ENCODE measurements at places on chromosomes 4 and X.

GRCh38 chr4:117481742-117482141 is 396.4 kb upstream of the TRAM1L1 start:
- DNase-seq, result peak; percentile 29

DNA sequence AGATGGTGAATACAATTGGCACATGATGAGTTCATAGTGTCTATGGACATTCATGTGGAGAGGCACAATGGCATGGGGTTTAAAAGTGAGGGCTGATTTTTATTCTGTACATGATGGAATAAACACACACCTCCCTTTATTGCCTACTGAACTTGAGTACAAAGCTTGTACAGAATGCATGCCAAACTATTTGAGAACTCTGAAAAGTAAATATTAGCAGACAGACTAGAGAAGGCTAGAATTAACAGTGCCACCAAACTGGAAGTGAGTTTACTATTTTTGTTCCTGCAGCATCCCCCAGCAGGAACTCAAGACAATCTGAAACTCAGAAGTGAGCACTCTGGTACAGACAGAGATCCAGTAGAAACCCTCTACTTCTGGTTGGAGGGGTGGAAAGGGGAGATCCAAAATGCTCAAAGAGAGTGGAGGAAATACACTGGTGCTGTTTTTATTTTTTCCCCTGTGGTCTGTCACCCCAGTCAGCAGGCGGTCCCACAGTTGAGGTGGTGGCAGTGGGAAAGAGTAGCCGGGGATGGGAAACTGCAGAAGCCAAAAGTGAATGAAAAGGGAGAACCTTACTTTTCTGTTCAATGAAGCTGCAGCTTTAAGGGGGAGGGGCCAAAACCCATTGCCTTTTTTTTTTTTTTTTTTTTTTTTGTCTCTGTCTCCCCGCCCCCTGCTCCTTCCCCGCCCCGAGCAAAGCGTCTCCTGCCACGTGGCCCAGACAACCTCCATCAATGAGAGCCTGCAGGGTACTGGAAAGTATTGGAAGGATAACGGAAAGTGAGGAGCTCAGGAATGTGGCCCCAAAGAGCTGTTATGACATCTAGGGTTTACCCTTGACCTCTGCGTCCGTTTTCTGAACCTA is 20.5 kb downstream of the AKAP4 start:
- no peak for DNase-seq

GRCh38 chr4:6877067-6877466 is 32.6 kb upstream of the TBC1D14 start:
- DNase-seq, result no peak

DNA sequence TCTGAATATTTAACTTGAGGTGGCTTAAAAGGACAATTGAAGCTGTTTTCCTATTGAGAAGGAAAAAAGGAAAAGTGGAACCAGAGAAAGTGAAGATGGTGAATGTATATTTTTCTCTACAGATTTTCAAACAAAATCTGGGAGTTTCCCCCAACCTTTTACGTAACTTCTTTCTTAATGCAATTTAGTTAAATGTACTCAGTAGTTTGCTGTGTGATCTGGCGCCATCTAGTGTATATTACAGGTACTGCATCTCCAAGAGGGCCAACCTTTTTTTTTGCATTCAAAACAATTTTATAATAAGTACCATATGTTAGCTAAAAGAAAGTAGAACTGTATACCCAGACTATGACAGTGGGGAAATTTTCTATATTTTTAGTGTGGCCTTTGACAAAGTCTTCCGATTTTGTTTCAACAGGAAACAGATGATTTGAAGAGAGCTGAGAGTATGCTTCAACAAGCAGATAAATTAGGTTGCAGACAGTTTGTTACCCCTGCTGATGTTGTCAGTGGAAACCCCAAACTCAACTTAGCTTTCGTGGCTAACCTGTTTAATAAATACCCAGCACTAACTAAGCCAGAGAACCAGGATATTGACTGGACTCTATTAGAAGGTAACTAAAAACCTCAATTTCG is 82.0 kb downstream of the PLS3 start:
- no peak for DNase-seq

DNA sequence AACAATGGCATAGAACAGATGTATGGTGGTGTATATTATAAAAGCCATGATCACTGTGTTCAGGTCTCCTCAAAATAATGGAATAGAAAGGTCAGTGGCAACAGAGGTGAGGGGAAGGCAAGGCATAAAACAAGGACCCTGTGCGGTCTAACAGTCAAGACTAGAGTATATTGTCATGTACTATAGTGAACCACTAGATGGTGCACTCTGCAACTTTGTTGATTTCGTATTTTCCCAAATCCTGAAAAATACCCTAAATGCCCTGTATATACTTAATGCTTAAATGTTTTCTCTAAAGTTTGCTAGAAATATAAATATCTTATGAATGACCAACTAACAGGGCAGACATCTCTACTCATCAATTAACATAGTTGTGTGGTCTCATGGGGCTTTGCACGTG is 453.0 kb downstream of the PCDH11X start:
- no peak for DNase-seq

- peak; percentile 54 for DNase-seq
These were observed 196.2 kb upstream of the PGRMC2 start for GRCh38 chr4:128483816-128484215.

GRCh38 chr4:78624048-78624447 is 72.5 kb downstream of the ANXA3 start:
- DNase-seq, result no peak

DNA sequence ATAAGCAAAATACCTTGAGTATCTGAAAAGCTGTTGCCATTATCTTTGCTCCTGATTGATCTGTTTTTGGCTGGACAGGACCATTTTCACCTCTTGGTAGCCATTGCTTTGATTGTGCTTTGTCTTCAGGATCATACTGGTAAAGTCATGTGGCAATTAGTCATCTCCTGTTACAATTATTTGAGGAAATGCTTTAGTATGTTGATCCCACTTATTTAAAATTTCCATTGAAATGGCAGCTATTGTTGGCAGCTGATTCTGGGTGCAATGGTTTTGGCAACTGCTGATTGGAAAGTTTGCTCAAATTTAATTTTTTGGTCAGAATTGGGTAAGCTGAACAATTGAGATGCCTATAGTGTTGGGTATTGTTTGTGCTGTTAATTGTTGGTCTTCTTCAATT is 238.3 kb upstream of the TLL1 start:
- DNase-seq, result no peak

GRCh38 chrX:115363897-115364296 is 74.4 kb downstream of the LUZP4 start:
- DNase-seq, result no peak

Measured in fibroblast of skin of left biceps (primary cell).